ENCODE measurements at places on chromosomes 2 and 18.

DNA sequence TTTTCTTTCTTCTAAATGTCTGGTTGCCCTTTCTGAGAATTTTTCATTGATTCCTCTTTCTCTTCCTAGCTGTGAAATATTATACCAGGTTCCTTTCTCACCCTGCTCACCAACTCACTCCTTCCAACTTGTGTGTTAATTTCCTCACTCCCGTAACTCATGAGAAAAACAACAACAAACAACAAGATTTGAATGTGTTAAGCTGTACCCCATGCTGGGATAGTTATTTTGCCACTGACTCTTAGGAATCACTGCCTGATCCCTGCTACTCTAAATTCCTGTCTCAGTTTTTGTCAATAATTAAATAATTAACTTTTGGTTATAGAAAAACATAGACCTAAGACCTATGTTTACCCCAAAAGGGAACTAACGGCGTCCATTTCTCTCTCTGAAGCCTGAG is 242.7 kb downstream of the DPP10 start:
- DNase-seq: no peak

- DNase-seq: no peak
These were observed 43.0 kb downstream of the EVA1A start for GRCh38 chr2:75517547-75518230.

GRCh38 chr2:37653093-37653492 is 18.3 kb downstream of the CDC42EP3 start:
- DNase-seq: no peak

- no peak for DNase-seq
These were observed 39.9 kb downstream of the MAP3K2 start for GRCh38 chr2:127347734-127348392.

GRCh38 chr18:48927286-48928080 is 23.3 kb downstream of the SMAD7 start:
- DNase-seq: no peak

- no peak for DNase-seq
These were observed 65.7 kb downstream of the CAPN13 start for GRCh38 chr2:30741576-30741975.

DNA sequence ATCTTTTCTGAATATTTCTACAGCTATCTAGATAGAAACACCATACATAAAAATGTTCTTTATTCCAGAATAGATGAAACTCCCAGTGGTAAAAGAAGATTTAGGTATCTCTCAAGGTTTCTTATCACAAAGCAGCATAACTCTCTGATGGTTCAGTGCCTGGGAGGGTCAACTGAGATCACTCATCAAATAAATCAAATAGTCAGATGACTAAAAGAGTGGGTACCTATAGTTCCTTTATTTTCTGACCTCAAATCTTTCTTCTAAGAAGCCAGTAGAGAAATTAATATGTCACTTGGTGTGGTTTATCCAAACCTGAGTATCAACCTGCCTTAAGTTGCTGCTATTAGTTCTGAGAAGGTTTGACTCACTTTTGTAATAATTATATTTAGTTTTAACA is 120.9 kb downstream of the TMEFF2 start:
- DNase-seq: no peak

GRCh38 chr18:54900290-54900689 is 59.0 kb downstream of the CCDC68 start:
- no peak for DNase-seq

- DNase-seq: no peak
These were observed 799.0 kb downstream of the DCDC2C start for GRCh38 chr2:4502230-4502843.

DNA sequence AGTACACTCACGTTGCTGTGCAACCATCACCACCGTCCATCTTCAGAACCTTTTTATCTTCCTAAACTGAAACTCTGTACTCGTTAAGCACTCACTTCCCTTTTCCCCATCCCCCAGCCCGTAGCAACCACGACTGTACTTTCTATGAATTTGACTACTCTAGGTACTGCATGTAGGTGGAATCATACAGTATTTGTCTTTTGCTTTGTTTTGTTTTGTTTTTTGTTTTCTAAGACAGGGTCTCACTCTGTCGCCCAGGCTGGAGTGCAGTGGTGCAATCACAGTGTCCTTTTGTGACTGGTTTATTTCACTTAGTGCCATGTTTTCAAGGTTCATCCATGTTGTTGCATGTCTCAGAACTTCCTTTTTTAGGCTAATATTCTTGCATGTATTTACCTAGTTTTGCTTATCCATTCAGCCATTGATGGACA is 7.0 kb upstream of the TYMS start:
- DNase-seq: no peak

DNA sequence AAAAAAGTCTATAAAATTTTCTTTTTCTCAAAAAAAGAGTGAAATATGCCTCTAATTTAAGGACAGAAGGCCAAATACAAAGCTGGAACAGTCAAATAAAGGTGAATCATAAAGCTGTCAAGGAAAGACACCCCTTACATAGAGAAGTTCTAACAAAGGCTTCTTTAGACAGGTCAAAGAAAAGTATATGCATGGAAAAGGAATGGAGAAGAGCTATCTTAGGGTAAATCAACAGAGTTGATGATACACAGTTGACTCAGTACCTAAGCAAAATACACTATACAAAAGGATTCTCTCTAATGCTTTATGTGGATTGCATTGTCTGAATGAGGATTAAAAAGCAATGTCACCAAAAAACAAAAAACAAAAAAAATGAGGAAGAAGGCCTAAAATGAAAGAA is 214.8 kb downstream of the TXNL1 start:
- DNase-seq: no peak

DNA sequence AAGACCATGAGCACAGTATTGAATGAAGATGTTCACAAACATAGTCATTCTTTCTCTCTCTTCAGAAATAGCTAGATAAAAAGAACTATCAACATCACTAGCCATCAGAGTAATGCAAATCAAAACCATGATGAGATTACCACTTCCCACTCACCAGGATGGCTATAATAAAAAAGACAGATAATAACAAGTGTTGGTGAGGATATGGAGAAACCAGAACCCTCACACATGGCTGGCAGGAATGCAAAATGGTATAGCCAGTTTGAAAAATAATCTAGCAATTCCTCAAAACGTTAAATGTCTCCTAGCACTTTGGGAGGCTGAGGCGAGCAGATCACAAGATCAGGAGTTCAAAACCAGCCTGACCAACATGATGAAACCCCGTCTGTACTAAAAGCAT is 31.3 kb upstream of the PPP1CB start:
- no peak for DNase-seq

GRCh38 chr2:16623031-16623430 is 42.6 kb downstream of the CYRIA start:
- peak; percentile 96 for DNase-seq

Measured in non-pigmented ciliary epithelial cell (primary cell).